ENCODE measurements at places on chromosomes 11 and 22.
A peak's percentile ranks its signal among the peaks of the same experiment; 100 is the strongest.

GRCh38 chr11:35126000-35126878, 12.7 kb upstream of the CD44 start:
- DNase-seq, result no peak

- peak; percentile 69 for DNase-seq
These were observed 5.0 kb upstream of the PICK1 start for GRCh38 chr22:38051900-38052862.

DNA sequence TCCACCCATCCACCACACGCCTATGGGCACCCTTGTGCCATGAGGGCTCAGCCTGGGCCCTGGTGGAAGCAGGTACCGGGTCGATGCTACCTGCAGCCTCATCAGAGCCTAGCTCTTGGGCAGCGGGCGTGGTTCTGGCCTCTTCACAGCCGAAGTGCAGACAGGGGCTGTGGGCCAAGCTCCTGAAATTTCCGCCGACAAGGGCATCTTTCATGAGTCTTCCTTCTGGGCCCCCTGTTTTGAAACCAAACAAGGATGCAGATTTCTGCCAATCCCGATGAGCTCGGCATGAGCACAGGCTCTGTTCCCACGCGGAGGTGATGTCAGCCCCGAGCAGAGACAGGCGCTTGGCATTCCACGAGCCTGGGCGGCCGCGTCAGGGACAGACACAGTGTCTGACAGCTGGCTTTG, 22.6 kb upstream of the MGAT3 start:
- DNase-seq, result no peak

GRCh38 chr22:38706101-38706900, 557 bp downstream of the GTPBP1 start:
- peak; percentile 17 for DNase-seq

GRCh38 chr11:69874984-69875624, 55.9 kb upstream of the FGF3 start:
- DNase-seq, result no peak

DNA sequence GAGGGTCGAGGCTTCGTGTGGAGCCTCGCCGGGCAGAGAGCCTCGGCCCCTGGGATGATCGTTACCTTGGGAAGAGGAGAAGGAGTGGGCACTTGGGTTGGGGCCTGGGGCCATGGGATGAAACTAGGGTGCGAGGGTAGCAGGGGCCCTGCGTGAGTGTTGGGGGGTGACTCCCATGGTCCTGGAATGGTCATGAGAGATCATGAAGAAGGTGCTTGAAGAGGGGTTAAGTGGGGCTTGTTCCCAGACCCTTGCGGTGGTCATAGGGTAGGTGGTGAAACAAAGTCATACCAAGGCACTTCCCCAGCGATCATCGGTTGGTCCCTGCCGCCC, 284 bp downstream of the CCS start:
- no peak for DNase-seq

DNA sequence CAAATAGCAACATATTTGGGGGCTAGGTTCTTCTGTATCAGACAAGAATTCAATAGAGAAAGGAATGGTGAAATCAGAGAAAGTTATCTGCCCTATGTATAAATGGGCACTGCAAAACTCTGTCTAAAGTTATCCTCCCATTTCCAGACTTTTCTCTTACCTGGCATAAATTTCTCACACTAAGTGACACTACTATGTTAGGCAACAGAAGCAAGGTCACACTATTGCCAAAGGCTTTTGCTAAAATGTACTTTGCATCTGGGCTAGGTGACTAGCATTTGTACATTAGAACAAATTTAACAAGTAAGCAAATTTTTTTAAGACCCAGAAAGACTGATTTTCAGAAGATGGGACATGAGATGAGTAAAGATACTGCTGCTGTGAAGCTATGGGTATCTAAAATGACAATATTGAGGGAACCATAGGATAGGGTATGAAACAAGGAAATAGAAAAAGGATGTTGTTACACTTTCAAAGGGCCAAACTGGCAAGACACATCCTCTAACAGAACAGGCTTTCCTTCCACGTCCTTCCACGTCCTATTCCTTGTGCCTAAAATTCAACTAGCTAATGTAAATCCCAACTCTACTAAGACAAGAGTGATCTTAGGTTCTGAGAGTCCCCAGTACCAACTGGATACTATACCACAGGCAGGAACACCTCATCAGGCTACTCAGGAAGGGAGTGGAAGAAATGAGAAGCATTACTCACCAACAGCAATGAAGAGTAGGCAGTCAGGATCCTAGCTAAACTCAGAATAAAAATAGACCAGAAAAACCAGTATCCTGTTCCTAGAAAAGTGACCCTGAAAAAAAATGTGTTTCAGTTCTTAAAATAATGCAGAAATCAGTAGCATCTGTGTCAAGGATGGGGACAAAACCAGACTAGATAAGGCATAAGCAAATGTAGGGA, 22.6 kb downstream of the GDPD4 start:
- DNase-seq, result no peak

GRCh38 chr11:75154646-75155569, 4.0 kb downstream of the SLCO2B1 start:
- DNase-seq, result no peak

DNA sequence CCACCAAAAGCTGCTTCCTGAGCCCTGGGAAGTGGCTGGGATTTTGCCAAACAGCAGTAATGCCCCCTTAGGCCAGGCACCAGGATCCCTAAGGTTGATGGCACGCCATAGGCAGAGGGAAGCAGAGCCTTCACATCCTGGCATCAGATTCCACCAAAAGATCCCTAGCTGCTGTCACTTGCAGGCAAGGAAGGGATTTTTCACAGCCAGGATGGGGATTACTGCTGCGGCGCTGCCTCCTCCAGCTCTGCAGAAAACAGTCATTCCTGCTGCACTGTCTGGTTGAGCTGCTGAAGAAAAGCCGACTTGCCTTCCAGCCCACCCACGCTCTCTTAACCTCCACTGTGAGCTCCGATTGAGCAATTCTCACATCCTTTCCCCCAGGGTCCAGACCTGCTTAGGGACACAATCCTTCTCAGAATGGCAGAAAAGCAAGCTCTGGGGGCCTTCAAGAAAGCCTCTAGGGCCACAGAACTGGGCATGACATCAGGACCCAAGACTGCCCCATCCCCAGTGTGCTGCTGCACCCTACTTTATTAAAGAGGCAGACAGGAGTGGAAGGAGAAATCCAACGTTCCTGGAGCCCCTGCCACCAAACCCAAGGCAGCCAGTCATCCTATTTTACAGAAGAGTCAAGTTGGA, 19.9 kb downstream of the SYN3 start:
- no peak for DNase-seq

DNA sequence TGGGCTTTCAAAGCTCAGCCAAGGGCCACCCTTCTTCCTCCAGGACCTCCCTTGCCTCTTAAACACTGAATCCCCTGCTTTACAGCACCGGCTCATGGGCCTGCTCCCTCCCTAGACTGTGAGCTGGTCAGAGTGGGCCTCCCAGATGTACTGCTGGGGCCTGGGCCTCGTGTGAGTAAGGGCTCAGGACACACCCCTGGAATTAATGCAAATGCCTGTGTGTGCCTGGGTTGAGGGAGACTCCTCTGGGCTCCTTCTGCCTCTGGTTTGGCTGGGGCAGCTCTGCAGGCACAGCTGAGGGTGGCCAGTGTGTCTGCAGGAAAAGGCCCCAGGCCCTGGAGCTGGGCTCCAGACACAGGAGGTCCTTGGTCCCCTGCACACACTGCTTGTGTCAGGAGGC, 24.2 kb downstream of the ALX4 start:
- no peak for DNase-seq

DNA sequence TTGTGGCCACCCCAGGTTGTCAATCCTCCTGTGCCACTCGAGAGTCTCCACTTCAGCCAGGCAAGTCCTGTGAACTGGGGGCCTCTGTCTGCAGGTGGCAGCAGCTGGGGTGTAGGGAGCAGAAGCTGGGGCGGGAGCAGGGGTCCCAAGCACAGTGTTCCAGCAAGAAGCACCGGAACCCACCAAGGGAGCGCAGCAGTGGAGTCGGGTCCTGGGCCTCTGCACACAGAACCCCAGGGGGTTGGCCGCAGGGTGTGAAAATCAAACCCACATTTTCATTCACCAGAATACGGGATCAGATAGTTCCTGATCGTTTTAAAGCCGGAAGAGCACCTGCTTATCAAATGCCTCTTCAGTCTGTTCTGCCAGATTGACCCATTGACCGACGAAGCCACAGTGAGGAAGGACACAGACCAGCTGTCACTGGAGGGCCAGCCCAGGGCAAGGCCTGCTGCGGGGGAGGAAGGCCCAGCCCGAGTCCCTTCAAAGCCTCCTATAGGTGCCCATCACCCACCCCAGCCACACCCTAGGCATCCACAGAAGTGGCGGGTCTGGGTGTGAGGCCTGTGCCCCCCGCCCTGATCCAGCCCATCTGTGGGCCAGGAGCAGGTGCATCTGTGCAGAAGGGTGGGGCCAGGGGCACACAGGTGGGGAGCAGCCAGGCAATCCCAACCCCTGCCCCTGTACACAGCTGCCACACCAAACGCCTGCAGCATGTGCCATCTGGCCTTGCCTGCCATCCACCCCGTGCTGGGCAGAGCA, 34.1 kb downstream of the RSPH14 start:
- no peak for DNase-seq

- DNase-seq, result no peak
These were observed 24.0 kb downstream of the TCP11L1 start for GRCh38 chr11:33063326-33063881.

DNA sequence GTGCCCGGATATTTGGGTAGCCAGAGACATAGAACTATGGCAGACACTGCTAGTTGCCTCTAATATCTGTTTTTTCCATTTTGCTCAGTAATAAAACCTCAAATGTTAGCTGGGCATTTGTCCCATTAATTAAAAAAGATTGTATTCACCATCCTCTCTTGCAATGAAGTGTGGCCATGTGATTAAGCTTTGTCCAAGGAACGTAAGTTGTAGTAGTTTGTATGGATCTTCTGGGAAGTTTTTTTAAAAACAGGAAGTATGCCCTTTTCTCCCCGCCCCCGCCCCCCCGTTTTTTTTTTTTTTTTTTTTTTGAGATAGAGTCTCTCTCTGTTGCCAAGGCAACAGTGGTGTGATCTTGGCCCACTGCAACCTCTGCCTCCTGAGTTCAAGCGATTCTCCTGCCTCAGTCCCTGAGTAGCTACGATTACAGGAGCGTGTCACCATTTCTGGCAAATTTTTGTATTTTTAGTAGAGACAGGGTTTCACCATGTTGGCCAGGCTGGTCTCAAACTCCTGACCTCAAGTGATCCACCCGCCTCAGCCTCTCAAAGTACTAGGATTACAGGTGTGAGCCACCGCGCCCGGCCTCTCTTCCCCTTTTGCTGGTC, 1.7 kb upstream of the TMEM135 start:
- DNase-seq, result no peak

- no peak for DNase-seq
These were observed 13.5 kb downstream of the ACO2 start for GRCh38 chr22:41482319-41482935.

- no peak for DNase-seq
These were observed 17.7 kb upstream of the OLFML1 start for GRCh38 chr11:7467652-7468051.

DNA sequence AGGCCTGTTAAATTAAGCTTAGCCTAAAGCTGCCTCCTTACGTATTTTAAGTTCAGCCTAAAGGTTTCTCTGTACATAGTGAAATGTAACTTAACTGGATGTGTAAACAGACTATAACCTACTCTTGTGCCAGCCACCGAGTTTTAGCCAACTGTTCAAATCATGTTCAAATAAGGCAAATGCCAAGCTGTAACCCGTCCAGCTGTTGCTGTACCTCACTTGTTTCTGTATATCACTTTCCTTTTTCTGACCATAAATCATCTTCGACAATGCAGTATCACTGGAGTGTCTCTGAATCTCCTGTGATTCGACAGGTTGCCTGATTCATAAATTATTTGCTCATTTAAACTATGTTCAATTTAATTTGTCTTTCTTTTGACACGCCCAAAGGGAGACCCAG, 4.0 kb upstream of the PLAAT5 start:
- DNase-seq, result no peak

DNA sequence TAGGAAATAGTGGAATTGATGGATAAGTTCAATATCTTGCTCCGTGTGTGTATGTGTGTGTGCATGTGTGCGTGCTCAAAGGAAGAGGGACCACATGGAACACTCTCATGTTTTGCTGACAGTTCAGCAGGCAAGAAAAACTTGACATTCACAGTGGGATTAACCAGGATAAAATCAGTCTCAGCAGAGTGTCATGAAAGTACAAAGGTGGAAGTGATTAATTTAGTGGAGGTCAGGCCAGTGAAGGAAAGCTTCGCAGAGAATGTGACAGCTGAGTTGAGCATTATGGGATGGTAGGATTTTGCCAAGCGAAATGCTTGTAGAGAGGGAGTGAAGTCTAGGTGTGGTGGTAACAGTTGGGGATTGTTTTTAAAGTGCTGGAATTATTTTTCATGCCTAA, 15.7 kb upstream of the FBXO3 start:
- DNase-seq, result no peak

DNA sequence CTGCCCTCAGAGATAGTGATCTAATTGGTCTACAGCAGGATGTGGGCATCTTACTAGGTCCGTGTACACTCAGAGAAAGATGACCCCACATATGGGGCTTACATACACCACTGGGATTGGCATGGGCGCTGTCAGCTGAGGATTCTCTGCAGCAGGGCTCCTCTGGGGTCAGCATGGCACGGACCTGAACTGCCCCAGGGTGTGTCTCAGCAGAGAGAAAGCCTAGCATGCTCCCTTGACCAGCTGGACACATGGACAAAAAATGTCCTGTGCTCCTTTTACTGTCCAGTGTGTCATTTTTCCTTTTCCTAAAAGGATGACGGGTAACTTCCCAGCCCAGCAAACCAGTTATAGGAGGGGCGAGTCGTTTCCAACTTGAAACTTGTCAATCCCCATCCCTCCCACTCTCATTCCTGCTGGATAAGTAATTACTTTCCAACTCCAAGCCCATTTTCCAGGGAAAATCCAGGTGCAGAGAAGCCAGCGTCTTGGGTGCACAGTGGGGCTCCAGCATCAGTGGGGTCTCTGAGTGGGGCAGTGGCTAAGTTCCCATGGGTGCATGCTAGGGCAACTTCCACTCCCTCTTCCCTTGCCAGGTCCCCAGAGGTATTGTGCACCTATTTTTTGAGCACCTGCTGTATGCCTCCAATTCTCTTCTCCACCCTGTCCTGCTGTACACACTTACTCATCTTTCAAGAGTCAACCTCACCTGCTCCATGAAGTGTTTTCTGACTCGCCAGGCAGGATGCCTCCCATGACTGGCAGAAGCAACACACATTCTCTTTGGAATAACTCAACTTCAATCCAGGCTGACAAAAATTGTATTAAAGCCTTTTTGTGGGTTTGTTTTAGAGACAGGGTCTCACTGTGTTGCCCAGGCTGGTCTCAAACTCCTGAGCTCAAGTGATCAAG, 5.0 kb downstream of the VSTM5 start:
- no peak for DNase-seq

DNA sequence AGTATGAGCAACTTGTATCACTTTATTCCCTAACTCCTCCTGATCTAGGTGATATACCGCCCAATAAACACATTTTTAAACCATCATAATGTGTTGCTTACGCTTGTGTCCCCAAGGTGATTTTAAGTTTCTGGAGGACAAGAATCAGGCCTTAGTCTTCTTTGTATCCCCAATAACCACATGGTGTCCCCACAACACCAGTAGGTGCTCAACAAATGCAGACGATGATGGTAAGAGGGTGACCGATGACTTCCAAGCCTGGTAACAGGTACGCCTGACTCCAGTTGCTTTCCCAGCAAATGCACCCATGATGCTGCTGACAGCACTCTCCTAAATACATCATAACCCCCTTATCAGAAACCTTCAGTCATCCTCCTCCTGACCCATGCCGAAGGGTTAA, 64.2 kb downstream of the EFCAB6 start:
- DNase-seq, result no peak
